Stimulated activated CD8-positive, alpha-beta memory T cell treated with anti-CD3 and anti-CD28 coated beads, Interleukin-15, amount 100 ng/mL, for 24 hours (primary cell): ENCODE measurements at places on chromosomes 4 and X.

DNA sequence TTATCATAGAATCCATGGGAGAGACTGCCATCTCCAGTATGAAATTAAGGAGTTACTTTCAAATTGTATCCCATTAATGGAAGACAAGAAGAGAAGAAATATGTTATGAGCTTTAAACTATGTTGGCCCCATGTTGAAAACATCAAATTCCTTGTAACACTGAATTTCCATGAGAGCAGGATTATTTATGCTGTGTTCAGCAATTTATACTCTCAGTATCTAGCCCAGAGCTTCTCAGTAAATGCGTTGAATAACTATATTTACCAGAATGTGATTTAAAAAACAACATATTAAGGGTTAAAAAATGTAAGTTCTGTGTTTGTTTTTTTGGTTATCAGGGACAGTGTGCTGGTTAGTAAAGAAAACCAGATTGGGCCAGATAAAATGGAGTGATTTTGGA, 74.2 kb downstream of the ADGRL3 start:
- DNase-seq, result no peak

- DNase-seq, result no peak
Measured at GRCh38 chrX:135006187-135006586, 15.4 kb downstream of the SMIM10 start.

DNA sequence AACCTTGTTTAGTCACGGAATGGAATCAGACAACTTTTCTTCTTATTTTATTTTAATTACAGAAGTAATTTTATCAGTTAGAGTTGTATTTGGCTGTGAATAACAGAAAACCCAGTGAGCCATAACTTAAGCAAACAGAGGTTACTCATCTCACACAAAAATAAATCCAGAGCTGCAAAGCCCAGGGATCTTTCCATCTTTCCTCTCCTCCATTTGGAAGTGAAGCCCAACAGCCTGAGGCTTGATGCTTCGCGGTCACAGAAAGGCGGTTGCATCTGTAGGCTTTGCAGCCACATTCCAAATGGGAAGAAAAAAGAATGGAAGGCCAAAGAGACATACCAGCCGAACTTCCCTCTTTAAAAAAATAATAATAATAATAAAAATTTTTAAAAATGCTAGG, 22.6 kb downstream of the CHRNA9 start:
- DNase-seq, result no peak

DNA sequence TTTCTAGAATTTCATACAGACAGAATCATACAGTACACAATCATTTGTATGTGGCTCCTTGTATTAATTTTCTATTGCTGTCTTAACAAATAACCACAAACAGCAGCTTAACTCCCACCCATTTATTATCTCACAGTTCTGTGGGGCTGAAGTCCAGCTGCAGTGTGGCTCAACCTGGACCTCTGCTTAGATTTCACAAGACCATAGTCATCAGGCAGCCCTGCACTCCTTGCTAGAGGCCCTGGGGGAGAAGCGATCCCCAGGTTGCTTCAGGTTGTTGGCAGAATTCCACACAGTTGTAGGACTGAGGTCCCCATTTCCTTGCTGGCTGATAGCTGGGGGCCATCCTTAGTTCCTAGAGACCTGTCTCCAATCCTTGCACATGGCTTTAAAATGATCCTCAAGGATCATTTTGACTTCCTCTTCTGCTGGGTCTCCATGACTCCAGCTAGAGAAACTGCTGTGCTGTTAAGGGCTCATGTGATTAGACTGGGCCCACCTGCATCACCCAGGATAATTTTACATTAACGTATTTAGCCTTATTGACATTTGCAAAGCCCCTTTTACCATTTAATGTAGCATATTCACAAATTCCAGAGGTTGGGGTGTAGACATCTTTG, 60.9 kb upstream of the SMAD1 start:
- no peak for DNase-seq

GRCh38 chr4:84498203-84498934, 723 bp downstream of the NKX6-1 start:
- no peak for DNase-seq

DNA sequence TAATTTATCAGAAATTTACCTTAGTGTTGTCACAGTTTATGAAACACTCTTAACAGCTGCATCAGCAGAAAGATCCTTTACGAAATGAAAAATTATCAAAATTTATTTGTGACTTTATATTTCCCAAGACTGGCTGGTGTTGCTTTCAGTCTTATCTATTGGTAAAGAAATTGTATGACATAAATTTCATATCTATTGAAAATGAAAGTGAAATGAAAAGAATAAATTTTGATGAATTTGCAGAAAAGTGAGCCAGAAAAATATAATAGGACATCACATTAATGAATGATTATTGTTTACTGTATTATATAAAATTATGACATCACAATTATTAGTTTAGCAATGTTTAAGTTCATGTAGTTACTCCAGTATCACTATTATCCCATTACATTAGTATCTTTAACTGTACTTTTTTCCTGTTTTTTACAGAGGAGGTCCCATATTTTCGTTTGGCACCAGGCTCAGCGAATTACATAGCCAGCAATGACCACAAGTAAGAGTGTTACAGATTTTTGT, 13.2 kb upstream of the TMEM165 start:
- no peak for DNase-seq
